ENCODE measurements at places on chromosomes 4 and X.

GRCh38 chr4:108270466-108271450 is 102.0 kb upstream of the LEF1 start:
- no peak for DNase-seq

- no peak for DNase-seq
These were observed 2.1 kb downstream of the GSTCD start for GRCh38 chr4:105710678-105711077.

DNA sequence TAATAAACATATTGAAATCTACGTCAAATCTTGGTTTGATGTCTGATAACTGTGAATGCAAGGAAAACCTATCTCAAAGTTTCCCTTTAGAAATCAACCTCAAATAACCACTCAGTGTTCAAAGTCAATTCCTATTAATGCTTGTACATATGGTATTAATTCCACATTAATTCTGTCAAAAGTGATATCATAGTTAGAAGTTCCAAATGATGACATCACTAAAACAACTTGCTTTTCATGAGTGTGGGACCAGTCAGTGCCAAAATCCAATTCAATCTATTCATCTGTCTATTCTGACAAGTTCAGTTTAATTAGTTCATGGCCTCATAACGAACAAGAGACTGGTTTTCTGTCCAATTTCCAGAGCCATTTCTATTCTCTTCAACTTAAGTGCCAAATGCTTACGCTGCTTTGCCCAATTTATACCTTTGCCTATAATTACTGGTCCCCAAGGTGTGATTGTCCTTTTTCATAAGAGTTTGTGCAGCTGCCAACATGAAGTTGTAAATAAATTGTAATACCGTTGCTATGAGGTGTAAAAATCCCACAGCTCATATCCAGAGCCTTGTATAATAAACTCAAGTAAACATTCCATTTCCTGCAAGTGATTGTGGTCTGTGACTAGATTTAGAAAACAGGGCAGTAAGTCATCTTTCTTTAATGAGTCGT is 476.2 kb downstream of the RAB28 start:
- DNase-seq: no peak

- DNase-seq: no peak
These were observed 175.2 kb downstream of the ADGRL3 start for GRCh38 chr4:61375301-61375700.

GRCh38 chr4:37674439-37674838 is 11.7 kb downstream of the RELL1 start:
- DNase-seq: no peak

DNA sequence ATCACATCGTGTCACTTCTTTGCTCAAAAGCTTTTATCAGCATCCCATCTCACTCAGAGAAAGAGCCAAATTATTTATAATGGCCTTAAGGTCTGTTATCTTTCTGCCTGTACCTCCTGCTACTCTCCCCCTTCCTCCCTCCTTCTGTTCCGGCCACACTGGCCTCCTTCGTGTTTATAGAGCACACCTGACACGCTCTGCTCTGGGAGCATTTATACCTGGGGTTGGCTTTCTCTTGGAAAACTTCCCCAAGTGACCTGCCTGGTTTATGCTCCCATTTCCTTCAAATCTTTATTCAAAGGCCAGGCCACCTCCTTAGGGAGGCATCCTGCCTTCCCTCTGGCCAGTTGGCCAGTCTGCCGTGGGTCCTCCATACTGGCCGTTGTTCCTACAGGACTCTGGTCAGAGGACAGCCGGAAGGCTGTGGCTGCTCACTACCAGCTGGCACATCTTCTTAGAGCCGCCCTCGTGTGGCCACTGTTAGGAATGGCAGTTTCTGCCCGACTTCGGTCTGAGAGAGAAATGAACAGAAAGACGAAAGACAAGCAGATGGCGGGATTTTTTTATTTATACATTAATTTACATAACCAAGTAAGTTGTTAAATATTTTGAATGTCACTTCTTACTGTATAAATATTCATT is 80.2 kb upstream of the CBLL2 start:
- peak; percentile 37 for DNase-seq

GRCh38 chrX:105553118-105553517 is 269.2 kb upstream of the NRK start:
- DNase-seq: no peak

GRCh38 chr4:8235224-8235623 is 34.3 kb upstream of the HTRA3 start:
- DNase-seq: no peak

DNA sequence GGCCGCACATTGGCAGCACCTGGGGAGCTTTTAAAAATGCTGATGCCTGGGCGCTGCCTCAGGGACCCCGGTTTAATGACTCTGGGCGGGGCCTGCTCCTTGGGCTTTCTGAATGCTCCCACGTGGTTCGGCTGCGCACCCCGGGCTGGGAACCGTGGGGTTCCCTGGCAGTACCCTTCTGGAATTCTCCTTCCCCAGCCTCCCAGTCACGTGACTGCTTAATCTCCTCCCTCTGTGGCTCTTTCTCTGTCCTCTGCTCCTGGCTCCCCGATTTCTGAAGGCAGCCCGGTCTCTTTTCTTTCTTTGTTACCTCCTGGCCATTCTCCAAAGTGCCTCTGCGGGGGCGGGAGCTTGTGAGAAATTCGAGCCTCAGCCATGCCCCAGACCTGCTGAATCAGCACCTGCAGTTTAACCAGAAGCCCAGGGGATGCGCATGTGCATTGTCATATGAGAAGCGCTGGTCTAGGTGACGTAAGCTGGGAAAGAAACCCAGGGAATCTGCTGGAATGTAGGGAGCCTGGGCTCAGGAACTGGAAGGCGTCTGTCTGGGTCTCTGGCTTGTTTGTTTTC is 16.6 kb downstream of the CLCN4 start:
- no peak for DNase-seq

- DNase-seq: no peak
These were observed 166.2 kb upstream of the RPS6KA3 start for GRCh38 chrX:20432746-20433387.

DNA sequence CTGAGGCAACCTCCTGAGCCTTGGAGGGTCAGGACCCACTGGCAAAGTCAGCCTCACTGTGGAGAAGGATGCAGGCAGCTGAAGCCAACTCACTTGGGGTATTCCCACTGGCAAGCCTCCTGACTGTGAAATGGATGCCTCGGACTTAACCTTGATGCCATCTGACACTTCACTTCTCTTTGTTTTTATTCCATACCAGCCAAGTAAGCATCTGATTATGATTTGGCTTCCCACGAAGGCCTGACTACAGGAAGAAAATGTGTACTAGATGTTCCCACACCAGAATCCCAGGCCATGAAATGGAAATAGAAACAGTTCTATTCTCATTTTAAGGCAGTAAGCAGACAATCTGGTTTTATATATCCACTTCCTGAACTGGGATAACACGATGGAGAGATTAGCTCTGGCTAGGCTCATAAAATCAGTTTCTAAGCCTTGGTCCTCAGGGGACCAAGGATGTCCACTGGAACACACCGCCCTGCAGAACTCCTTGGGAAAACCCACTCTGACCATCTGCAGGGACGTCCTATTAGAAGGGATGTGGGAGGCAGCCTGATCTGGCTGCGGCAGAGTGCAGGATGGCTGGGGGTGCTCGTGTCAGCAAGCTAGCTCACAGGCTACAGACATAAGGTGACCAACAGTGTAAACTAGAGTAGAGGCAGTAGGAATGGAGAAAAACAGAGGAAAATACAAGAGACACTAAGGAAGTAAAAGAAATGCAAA is 89.3 kb downstream of the TSPAN5 start:
- no peak for DNase-seq

DNA sequence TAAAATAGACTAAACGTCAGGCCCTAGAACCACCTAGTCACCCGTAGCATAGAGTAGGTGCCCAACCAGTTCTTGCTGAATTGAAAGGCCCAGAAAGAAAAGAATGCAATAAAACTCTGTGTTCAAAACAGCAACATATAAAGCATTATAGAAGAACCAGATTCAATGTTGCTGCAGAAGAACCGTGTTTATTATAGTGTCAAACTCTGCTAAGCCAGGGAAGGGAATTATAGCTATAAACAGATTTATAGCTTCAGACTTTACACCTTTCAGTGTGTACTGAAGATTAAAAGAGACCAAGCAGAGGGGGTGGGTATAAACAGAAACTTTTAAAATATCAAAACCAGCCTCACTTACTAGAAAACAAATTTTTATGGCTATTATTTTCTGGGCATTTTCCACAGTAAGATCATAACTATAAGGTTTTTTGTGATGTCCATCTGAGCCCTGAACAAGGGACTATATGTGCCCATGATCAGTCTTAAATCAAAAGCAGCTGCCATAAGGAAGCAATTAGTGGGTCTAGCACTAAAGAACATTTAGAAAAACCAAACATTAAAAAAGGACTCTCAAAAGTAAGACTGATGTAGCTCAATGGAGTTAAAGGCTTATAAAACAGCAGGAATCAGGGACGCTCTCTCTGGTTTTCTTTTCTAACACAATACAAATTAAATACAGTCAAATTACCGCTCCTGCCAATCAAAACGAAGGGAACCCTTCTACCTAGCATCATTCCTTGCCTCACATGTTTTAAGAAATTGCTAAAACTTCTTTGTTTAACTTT is 219.7 kb upstream of the ETNPPL start:
- no peak for DNase-seq

GRCh38 chr4:40168070-40168469 is 28.8 kb upstream of the RHOH start:
- no peak for DNase-seq

DNA sequence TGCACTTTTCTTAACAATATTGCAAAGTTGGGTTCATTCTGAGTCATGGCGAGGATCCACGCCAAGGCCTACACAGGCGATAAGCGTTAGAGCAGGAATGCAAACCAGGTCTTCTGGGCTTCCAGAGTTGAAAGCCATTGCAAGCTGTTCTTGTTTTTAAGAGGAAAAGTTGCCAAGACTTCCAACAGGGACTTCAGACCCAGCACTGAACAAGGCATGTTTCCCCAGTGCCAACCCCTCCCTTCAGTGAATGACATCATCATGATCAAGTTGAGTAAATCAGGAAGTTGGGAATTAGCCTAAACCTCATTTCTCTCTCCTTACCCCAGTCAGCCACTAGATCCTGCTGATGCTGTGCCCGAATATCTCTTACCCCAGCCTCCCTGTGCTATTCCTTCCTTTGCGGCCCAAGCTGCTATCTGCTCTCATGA is 355.1 kb downstream of the HS3ST1 start:
- DNase-seq: no peak

All from stimulated activated CD4-positive, alpha-beta T cell treated with anti-CD3 and anti-CD28 coated beads, Interleukin-15, amount 100 ng/mL, for 48 hours (primary cell).